SW 1271 (cell line): ENCODE measurements at places on chromosomes 6 and 20.

DNA sequence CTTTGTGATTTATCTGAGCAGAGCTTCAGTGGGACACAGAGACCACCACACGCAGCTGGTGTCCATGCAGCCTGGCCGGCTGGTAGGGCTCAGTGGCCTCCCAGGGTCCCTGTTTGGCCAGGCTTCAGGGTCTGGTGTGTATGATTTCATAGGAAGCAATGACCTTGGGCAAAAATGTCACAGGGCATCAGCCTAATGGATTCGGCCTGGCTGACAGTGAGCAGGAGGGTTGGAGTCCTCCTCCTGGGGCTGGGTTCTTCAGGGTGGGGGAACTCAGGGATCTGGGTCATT, 47.7 kb downstream of the UBE2V1 start:
- DNase-seq = no peak

DNA sequence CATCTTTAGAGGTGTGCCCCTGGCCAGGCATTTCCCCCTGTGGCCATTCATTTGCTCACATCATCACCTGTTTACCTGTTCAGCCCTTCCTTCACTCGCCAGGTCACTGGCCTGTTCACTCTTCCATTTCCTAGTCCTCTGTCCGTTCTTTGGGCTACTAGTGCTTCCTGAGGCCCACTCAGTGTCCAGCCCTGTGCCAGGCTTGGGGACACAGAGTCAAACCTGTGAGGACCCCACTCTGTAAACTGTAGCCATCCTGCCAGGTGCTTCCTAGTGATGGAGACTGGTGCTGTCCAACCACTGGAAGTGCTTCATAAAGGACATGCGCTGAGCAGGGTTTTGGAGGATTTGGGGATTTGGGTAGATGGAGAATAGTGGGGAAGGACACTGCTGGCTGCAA, 3.5 kb downstream of the DLGAP4 start:
- DNase-seq = no peak

DNA sequence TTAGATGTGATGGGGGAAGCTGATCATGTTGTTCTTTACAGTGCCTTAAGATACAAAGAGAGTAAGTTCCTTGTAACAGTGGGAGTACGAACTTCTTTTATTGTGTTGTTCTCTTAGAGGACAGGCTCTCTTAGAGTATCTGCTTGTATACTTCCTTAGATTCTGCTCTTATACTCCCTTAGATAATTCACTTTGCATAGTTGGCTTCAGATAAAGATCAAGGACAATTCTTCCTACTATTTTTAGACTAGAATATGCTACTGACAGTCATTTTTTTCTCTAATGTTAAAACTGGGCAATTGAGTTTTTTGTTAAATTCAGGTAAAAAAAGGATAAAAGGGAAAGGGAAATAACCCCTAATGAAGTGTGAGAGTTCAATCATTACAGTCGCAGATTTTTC, 138.7 kb downstream of the MYB start:
- DNase-seq = no peak

DNA sequence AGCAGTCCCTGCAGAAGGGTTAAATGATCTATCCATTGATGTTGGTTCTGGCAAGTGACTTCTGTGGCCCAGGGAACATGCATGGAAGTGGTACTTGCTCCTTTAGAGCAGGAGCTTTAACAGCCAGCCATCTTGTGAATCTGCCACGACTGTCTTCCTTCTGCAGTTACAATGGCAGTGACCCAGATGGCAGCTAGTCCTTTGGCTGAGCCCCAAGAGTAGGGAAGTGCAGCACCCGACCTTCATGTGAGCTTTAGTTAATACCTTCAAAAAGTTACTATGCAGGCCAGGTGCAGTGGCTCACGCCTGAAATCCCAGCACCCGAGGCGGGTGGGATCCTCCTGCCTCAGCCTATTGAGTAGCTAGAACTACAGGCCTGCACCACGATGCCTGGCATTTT, 66.4 kb downstream of the POPDC3 start:
- no peak for DNase-seq

- DNase-seq = no peak
Measured at GRCh38 chr20:17870086-17870740, 98.4 kb downstream of the SNX5 start.

DNA sequence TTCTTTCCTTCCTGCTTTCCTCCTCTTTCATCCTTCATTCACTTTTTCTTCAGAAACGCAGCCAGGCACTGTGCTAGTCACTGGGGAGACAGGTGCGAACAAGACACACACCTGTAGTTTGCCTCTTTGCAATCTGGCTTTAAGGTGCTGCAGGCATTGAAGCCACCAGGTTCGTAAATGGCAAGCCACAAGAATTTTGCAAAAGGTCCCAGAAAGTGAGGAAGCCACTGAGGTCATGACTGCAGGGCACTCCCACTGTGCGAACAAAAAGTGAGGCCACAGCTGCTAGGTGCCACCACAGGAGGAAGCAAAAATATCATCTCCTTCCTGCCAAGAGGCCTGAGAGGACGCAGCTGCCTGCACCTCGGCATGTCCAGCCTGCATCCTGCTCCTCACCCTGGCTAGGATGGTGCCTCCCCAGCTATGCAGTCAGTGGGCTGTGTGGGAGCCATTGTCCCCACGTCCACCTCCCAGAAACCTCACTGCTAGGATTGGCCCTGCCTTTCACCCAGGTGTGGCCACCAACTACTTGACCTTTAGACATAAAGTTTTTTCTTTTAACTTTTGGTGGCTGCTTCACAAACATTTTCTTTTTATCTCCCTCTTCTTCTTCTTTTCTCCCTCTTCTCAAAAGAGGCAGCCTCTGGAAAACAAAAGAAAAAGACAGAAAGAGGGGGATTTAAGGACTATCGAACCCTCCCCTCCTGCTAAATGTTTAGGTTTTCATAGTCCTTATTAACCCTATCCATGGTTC, 230.8 kb downstream of the BCAS1 start:
- DNase-seq = no peak

GRCh38 chr6:98871057-98871456, 36.7 kb downstream of the POU3F2 start:
- no peak for DNase-seq

DNA sequence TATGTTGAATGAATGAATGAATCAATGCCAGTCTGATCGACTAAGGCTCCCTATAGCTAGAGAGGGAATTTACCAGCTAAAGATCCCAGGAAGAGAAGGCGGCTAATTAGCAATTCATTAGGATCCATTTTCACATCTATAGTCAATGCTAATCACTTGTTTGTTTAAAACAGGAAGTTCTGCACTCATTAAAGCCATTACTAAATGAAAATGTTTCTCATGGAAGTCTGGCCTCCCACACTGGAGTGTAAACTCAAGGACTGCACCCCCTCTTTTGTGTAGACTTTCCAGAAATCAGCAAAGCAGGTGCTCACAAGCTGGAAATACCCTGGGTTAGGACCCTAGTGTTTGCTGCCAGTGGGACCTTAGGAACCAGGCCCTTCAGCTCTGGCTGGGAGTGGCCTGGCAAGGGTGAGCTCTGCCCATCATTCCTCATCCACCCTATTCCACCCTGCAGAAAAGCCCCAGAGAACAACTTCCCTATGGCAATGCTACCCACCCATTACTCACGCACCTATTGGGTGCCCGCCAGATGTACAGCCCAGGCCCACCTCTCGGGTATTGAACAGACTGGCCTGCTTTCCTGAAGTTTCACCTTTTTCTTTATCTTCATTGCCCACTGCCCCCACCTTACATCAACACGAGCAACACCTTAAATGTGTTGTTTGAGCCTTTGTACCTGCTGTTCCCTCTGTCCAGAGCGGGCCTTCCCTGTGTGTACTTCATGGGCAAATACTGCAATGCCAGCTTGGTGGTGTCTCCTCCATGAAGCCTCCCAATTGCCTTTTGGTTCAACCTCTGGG, 60.8 kb downstream of the TTI1 start:
- DNase-seq = no peak

DNA sequence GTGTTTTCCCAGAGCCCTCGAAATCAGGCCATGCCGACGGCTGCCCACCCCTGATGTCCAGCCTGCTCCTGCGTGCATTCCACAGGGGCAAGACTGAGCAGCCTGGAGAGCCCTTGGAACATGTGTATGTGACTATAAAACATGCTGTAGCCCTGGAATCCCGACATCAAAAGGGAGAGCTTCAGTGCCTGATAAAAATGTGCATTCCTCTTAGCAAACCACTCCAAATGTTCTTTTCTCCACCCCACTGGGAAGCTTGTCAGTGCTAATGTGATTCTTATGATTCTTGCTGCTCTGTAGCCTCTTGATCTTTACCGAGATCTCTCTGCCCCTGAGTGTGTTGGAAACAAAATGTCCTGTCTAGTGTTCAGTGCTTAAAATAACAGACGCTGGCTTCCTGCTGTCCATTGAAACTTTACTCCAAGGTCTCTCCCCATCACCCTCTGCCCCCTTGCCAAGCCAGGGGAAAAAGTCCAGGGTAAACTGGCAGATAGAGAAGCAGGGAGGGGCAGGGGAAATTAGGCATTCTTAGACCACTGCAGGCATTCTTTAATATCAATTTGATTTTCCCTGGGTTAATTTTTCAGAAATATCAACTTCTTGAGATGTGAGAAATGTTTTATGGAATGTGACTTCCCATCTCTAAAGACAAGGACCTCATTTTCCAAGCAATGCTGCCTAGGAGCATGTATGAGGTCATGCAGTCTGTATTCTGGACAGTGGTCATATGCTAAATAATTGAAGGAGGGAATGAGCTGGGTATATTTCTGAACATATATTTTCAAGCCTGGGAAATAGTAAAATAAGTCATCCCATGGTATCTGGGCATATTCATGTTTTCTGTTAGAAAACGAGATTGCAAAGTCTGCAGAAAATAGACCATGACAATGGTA, 73.8 kb upstream of the ISM1 start:
- no peak for DNase-seq

DNA sequence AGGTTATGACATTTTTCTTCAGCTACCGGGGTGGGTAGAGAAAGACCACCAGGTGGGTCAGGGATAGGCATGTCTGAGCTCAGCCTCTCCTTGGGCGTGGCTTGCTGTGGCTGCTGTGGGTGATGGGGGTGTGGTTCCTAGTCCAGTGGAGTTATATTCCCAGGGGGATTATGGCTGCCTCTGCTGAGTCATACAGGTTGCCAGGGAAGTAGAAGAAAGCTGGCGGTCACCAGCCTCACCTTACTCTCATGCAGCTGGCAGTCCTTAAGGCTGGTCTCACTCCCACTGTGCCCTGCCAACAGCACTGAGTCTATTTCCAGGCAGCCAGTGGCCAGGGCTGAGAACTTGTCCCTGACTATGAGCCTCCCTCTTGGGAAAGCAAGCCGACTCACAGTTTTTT, 130.0 kb downstream of the SCP2D1 start:
- DNase-seq = no peak

DNA sequence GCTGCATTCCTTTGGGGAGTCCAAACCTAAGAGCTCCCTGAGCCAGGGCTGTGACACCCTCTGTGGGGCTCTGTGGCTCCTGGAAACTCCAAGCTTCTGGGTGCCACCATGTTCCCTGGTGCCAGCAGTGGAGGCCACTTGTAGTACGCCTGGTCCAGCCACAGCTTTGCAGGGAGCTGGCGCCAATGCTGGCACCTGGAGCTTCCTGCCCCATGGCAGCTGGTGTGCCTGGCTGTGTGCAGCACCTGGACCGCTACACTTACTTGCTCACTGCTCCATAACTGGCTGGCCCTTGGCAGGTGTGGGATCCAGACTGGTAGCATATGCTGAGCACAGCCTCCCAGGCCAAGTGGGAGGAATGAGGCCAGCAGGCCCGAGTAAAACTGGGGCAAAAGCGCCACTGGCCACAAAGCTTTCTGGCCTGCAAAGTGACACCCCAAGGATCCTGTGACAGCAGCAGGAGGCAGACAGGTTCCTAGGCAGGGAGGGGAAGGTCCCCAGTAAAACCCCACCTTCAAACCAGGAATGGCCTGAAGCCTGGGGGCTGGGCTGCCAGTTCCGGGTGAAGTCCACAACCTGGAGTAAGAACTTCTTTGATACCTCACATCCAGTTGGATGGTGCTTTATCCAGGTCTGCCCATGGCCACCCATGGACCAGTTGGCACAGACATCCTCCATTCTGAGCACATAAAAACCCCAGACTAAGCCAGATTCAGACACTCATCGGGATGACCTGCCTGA, 461.0 kb downstream of the TBC1D32 start:
- no peak for DNase-seq

DNA sequence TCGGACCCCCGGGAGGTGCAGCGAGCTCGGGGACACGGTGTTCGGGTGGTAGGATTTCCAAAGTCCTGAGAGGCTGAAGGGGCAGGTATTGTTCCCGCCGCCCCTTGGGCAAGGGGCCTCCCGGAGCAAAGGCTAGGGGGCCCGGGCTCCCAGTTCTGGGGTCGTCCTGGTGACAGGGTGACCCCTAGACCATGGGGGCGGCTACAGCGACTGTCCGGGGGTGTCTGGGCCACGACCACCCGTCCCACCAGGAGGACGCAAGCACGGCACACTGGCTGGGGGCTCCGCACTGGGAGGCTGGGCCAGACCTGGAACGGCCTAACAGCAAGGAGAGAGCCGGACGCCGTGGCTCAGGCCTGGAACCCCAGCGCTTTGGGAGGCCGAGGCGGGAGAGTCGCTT, 55.6 kb downstream of the PRR18 start:
- no peak for DNase-seq

DNA sequence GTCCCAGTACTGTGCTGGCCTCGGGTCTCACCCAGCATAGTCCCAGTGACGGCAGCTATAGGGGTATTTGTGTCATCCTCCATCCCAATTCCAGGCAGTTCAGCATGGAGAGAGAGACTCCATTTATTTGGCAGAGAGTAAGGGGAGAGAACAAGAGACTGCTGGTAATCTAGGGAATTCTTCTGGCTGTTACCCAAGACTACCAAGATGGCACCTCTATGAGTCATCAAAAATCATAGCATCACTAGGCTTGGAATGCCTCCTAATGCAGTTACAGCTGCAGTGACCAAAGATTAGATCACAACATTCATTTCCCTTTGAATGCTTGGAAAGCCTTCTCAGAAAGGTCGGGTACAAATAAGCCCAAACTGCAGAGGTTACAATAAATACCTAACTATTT, 660.4 kb upstream of the FLRT3 start:
- DNase-seq = no peak

- no peak for DNase-seq
Measured at GRCh38 chr6:170433163-170434116, 119.7 kb downstream of the PSMB1 start.

- DNase-seq = no peak
Measured at GRCh38 chr6:53983301-53983700, 127.9 kb upstream of the MLIP start.

DNA sequence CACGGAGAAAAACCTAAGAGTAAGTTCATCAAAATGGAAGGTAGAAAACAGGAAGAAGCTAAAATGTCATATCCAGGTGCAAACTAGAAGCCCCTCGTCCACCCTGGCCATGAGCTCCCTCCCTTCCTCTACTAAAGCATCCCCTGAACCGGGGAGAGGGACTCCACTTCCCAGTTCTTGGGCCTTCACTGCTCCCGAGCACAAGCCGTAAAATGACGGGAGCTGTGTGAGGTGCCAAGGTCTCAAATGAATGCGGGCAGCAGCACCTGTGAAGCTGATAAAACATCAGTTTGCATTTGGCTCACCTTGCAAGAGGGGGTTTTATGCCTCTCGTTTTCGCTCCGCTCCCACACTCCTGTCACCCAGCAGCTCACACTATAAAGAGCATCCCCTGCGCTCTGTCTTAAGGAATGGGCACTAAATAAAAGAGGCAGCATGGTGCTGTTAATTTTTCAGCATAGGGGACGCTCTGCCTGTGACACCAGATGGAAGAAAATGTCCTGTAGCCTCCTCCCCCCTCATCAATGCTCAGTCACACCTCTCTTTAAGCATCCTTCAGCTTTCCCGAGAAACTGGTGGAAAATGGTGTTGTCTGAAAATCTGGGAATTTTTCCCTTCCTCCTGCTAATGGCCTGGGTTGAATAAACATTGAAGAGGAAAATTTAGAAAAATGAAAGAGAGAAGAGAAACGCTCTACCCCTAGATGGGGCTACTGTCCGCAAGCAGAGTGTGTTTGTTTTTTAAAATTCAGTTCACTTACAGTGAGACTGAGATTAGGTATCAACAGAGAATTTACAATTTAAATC, 563.0 kb upstream of the AGPAT4 start:
- no peak for DNase-seq
